ENCODE measurements at places on chromosomes 5 and 9.

GRCh38 chr9:89841456-89841855, 236.6 kb downstream of the GADD45G start:
- DNase-seq = no peak

- no peak for DNase-seq
Measured at GRCh38 chr5:38472541-38472940, 83.9 kb downstream of the LIFR start.

GRCh38 chr5:53386341-53386740, 94.1 kb upstream of the FST start:
- DNase-seq = no peak

DNA sequence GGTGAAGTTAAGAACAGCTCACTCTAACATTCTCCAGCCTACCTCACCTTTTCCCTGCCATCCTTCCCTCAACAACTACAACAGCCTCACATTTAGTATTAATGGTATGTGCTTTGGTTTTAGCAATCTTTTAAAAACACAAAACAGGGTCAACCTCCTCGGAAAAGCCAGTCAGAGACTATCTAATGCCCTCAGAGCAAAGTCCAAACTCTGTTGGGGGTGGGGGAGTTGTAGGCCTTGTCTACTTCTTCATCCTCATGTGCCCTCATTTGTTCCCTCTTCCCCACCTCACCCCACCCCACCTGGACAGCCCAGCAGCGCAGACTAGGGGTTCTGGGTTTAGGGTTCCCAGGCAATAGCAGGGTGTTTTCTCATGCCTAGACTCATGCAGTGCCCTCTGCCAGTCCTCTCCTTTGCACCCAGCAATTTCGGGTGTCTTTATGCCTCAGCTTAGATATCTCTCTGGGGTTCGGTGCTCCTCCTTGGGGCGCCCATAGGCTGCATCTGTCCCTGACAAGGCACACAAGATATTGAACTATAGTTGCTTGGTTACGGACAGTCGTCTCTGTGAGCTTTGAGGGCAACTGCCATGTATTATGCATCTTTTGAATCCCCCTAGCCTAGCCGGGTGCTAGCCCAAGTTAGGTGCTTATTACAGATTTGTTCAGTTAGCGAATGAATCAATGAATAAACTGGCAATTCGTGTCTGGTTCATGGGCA, 762 bp upstream of the TCOF1 start:
- DNase-seq = no peak

- no peak for DNase-seq
Measured at GRCh38 chr5:37637165-37637845, 202.5 kb downstream of the GDNF start.
